ENCODE measurements at places on chromosomes 6 and 20.

GRCh38 chr6:167998215-167998614 is 744 bp downstream of the KIF25 start:
- no peak for DNase-seq

- no peak for DNase-seq
Observed at GRCh38 chr20:21049305-21049828, 56.8 kb downstream of the LINC00237 start.

GRCh38 chr6:131367206-131367873 is 205.7 kb upstream of the ARG1 start:
- no peak for DNase-seq

- DNase-seq: no peak
Observed at GRCh38 chr6:12962987-12963386, 246.4 kb downstream of the PHACTR1 start.

GRCh38 chr6:73231986-73232391 is 6.7 kb upstream of the KHDC1L start:
- DNase-seq: no peak

- no peak for DNase-seq
Observed at GRCh38 chr6:91088515-91088914, 501.6 kb upstream of the MAP3K7 start.

DNA sequence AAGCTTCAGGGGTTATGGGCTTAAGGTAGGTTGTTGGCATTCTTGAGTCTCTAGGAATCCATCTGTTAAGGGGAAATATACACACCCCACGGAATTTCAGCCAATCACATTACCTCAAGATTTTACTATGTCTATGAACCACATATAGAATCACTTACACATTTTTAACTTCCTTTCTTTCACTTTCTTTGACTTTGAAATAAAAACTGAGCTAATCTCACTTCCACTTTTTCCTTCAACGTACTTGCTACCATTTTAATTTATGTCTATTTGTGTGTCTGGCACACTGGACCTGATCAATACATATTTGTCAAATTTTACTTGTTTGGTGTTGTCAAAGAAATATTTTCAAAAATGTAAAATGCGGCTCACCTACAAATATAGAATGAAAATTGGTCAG is 545.4 kb upstream of the JAG1 start:
- DNase-seq: no peak

GRCh38 chr6:82521369-82521768 is 157.8 kb downstream of the TPBG start:
- DNase-seq: no peak

Data from epithelial cell of proximal tubule (primary cell).